Activated naive CD8-positive, alpha-beta T cell treated with anti-CD3 and anti-CD28 coated beads, Interleukin-2, amount 50 U/mL, for 16 hours (primary cell): ENCODE measurements at places on chromosomes 7 and 10.

GRCh38 chr7:4240520-4241303, 441.4 kb upstream of the FOXK1 start:
- no peak for DNase-seq

DNA sequence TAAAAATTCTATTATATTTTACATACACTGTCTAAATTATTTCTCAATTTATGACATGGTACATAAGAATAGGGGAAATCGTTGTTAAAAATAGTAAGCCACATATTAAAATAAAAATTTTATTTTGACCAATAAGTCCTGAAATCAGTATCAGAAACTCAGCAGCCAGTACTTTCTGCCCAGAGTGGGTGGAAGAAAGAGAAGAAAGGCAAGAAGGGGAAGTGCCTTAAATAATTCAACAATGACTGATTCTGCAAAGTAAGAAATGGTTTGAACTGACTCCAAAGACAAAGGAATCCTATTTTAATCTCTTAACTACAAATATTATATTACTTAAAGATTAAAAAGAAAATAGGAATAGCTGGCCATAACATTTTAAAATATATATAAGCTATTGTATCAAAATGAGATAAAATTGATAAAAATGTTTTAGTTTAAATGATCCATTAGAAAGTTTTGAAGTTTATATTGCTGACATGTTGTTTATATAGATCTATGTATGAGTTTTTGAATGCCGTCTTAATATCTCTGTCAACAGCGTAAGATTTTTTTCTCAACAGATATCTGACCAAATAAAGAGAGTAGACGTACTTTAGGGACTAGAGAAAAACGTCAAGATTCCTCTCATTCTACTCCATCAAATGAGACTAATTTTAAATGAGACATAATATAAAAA, 30.2 kb upstream of the NRCAM start:
- no peak for DNase-seq

GRCh38 chr10:29063806-29064644, 224.8 kb upstream of the LYZL1 start:
- DNase-seq = no peak

DNA sequence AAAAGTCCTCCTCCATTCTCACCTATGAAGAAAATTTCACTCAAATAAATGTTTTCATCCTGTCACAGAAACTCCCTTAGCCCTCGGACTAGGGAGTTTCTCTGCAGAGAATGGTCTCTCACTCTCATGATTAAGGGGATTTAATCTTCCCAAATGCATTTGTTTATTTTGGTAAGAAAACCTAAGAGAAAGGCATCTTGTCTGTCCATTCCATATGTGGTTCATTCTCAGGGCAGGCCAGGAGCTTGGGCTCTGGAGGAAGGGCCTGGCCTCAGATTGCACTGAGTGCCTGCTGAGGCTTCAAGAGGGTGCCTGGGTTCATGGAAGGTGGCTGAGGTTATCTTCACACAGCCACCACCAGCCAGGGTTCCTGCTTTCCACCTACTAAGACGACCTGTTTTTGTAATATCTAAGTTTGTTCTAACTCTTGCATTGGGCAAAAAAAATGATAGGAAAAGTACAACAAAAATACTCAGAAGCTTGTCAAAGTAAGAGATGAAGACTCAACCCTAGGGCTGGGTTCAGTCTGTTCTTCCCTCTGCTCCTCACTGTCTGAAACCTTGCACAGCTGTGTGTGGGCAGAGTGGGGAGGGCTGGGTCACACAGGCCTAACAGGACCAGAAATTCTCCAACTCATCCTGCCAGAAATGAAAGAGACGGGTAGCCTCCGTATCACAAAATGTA, 186.7 kb downstream of the CXCL12 start:
- DNase-seq = no peak

DNA sequence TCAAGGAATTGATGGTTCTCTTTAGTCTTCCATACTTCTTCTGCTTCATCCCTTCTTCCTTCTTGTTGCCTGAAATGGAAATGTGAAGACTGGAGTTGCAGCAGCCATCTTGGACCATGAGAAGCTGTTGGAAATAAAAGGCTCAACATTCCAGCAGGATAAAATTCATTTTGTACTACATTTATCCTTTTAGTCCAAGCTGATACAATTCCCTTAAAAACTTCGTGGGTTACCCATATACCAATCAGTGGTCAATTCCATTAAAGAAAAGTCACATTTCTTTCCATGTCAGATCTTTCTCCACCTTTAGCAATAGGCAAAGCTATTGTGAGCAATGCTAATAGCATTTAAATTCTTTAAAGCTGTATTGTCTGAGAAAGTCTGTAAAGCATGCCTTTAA, 141.3 kb upstream of the LYZL2 start:
- no peak for DNase-seq

- no peak for DNase-seq
These were observed 438.1 kb upstream of the GALNT17 start for GRCh38 chr7:70693686-70694433.

GRCh38 chr7:104857458-104858425, 156.3 kb upstream of the KMT2E start:
- no peak for DNase-seq

DNA sequence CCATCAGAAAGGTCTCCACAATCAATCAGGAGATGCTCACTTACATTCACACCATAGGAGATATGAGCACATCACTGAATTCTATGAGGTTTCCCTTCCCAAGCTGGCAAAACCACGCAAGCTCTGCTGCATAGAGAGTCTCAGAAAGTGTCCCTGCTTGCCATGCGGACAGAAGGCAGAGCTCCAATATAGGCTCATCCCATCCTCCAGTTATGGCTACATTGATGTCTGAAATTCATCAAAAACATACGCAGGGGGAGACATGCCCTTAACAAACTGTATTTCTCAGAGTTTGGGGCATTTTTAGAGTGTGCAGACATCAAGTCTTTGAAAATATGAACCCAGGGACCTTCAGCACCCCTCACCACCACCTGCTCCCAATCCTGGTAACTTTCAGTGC, 2.9 kb downstream of the C10orf90 start:
- no peak for DNase-seq

DNA sequence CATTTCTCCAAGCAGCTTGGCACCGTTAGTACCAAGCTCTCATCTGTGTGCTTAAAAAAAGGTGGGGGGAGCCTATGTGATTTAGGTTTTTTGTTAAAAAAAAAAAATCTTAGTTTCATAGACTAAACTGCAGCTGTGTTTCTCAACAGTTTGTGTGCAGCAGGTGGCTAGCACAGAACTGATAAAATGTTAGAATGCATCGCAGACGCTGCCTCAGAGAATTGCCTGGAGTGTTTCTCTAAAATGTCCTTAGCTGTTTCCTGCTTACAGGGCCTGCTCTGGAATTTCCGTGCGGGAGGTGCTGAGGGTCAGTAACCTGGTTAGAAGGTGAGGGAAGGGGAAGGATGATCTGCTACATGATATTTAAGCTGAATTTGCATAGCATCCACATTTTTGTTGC, 268.9 kb downstream of the PLXDC2 start:
- no peak for DNase-seq

- no peak for DNase-seq
These were observed 258.1 kb downstream of the KLF6 start for GRCh38 chr10:3526727-3527501.

DNA sequence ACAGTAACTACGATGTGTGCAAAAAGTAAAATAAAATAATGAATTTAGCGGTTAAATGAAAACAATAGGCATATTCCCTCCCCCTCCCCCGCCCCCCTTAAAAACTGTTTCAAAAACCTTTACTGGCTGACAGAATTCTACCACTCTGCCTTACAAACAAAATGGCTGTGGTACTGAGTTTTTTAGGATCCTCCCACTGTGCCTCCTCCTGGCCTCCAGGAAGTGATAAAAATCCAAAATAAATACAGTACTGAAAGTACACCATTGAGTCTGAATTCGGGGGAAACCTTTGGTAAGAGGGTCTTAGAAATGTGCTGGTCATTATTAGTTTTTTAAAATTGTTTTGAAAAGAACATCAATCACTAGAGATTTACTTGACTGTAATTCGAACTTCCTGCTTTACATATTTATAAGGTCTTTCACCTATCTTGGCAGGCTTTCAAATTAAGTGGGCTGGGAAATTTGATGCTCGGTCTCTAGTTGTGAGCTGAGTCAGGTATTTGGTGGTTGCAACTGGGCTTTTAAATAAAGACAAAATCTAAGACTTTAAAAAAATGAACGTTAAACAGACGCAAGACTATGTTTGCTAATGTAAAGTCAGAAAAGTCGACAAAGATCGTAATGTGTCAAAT, 32.5 kb upstream of the EPC1 start:
- no peak for DNase-seq

DNA sequence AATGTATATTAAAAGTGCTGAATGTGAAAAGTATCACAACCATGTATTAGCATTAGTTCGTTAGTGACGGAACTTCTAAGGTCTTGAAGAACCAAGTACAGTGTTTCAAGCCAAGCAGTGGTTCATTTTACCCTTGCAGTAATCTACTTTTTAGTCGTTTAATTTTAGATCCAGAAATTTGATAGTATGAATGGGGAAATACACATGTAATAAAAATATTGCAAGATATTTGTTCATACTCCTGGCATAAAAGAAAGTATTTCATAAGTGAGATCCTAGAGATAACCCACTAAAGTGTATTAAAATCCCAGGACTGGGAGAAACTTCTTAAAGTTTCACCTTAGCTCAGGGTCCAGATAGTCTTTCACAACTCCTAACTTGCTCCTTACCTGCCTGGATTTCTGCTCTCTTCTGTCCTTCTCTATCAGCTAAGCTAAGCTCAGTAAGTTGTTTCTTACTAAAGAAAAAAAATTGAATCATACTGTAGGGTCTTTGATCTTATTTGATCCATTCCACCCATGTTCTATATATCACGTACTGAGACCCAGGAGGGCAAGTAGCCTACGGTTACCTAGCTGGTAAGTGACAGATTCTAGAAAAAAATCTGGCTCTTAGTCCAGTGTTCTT, 1.5 kb downstream of the BCAP29 start:
- no peak for DNase-seq

DNA sequence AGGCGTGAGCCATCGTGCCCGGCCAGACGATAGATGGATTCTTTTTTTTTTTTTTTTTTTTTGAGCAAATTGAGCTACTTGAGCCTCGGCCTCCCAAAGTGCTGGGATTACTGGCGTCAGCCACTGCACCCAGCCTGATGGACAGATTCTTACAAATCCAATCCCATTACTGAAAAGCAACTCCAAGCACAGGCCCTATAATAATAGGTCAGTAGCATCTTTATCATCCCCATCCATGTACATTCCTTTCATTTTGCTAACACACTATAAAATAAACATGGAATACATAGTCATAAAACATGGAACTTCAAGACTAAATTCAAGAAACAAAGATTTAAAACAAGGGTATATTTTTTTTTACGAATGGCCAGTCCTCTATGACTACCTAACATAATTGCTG, 16.0 kb upstream of the RSBN1L start:
- no peak for DNase-seq

DNA sequence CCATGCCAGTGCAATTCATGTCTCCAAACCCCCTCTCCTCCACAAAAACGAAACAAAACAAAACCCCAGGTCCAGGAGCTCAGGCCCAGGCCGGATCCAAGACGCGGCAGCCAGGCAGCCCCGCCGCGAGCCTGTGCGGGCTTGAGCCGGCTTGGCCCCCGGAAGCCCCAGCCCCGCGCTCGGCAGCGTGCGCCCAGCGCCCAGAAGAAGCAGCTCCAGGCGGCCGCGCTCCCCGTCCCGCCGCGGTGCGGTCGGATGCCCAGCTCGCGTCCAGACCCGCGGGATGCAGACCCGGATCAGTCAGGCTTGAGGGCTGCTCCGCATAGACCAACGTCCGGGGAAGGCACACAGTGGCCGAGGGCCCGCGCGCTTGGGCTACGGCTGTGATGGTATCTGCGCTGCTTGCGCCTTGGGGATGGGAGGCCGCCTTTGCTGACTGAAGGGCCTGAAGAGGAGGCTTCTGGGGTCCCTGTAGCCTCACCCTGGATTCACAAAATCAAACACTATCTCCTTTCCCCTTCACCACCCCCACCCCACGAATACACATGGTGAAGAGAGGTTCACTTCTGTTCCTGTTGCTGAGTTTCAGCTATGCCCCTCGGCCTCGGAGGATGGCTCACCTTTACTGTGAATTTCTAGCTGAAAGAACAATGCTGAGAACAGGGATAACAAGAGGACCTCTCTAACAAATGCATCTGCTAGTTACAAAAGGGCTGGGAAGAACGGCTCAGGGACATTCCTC, 79.9 kb upstream of the EN2 start:
- no peak for DNase-seq

DNA sequence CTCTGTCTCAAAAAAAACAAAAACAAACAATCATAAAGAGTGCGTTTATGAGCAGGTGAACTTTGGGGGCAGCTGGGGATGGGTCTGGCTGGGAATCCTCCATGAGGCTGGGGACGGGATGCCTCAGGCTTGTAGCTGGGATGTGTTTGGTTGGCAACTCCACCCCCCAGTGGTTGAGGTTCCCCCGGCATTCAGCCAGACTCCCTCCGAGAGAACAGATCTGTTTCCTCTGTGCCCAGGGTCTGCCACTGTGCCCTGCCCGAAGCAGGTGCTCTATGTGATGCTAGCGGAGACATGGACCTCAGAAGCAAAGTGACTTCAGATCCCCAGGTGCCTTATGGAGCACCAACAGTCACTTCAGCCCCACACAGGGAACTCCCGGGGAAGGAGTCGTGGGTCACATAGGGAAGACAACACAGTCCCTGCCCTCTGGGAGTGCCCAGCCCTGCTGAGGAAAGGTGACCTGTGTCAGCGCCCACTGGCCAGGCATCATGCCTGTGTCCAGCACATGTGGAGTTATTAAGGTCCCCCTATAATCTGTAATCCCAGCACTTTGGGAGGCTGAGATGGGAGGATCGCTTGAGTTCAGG, 29.3 kb upstream of the GTF2IRD1 start:
- no peak for DNase-seq

DNA sequence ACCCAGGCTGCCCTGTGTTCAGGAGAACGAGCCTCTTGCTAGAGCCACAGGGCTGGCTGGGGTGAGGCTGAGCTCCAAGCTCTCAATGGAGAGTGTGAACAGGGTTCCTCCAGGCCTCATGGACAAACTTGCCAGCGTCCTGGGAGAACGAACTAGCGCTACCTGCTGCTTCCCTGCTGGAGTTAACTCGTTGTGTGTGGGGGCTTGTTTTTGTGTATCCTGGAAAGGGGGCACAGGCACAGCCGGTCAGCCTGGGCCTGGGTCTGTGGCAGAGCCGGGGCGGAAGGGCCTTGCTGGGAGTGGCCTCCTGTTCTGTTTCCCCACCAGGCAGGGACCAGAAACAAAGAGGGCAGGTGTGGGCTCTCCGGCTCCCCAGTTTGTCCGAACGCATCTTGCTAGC, 259.2 kb downstream of the DNAJB6 start:
- no peak for DNase-seq

DNA sequence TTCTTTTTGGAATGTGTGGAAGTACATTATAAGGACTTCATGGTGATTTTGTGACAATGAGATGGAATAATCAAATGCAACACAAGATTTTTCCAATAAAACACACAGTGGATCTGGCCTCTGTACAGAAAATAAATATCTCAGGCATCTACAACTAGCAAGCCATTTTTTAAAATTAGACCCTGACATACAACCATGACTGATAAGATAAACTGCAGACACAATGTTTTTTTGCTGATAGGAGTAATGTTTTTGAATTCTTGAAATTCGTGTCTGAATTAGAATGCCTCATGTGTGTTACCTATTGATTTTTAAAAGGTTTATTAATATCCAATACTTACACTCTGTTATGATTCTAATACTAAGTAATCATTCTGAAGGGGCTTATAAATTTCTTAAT, 328.1 kb downstream of the HGF start:
- DNase-seq = no peak

GRCh38 chr10:36256948-36257356, 614.9 kb upstream of the FZD8 start:
- DNase-seq = no peak

- DNase-seq = no peak
These were observed 160.0 kb downstream of the PDE1C start for GRCh38 chr7:31910191-31910590.
